ENCODE measurements at places on chromosomes 6 and 20.

GRCh38 chr20:51703400-51704287 lies 64.5 kb downstream of the ATP9A start:
- DNase-seq, result no peak

GRCh38 chr6:81242624-81243023 lies 509.9 kb downstream of the TENT5A start:
- no peak for DNase-seq

DNA sequence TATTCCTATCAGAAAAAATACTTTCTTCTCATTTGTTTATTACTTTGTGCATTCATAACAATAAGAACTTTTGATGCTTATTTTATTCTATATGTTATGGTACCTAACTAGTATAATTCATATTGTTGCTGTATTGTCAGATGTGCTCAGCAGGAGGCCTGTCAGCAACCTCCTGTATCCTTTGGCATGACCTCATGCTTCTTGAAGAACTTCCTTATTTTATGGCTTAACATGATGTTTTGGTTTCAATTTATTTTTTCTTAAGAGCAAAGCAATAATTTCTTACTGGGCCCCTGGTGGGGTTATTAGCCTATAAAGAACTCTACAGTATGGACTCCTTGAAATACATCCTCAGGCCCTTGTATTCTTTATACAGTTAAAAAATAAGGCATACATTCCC lies 17.3 kb downstream of the GGTLC1 start:
- no peak for DNase-seq

GRCh38 chr20:52105442-52106422 lies 85.8 kb downstream of the ZFP64 start:
- no peak for DNase-seq

- no peak for DNase-seq
These were observed 30.5 kb downstream of the TFAP2B start for GRCh38 chr6:50848989-50849795.

Data from activated CD4-positive, CD25-positive, alpha-beta regulatory T cell (primary cell).